ENCODE measurements at places on chromosomes 5 and 9. TPM values are rescaled to one million over a fixed set of nuclear protein-coding genes. Genes with fewer than 3 reads are reported as not detected.

NR6A1 gene
- 0.19 TPM for total RNA-seq

SPATA31E1 gene
- total RNA-seq: not detected

IL13 gene
- total RNA-seq: not detected

FYB1 gene
- under 0.01 TPM for total RNA-seq

SPATA31D4 gene
- total RNA-seq: not detected

PCDHGA7 gene
- 3.7 TPM for total RNA-seq

PCDHA11 gene
- 0.28 TPM for total RNA-seq

PDE4D gene
- 24.8 TPM for total RNA-seq

TIFAB gene
- total RNA-seq: not detected

GLDC gene
- 0.85 TPM for total RNA-seq

Measured in regular cardiac myocyte (primary cell).